ENCODE measurements at places on chromosomes 7 and 10. TPM values are rescaled to one million over a fixed set of nuclear protein-coding genes. Genes with fewer than 3 reads are reported as not detected.

FGFR2 gene
- 0.13 TPM for total RNA-seq

CDH23 gene
- total RNA-seq: under 0.01 TPM

ARHGAP22 gene
- 2.7 TPM for total RNA-seq

TUBAL3 gene
- not detected for total RNA-seq

HOXA7 gene
- total RNA-seq: 2.0 TPM

EBF3 gene
- 1.5 TPM for total RNA-seq

AKR1C8 gene
- not detected for total RNA-seq

INMT gene
- under 0.01 TPM for total RNA-seq

WEE2 gene
- total RNA-seq: 0.13 TPM

CHRM2 gene
- not detected for total RNA-seq

LRCH4 gene
- total RNA-seq: 5.1 TPM

NAT16 gene
- total RNA-seq: not detected
